ENCODE measurements at places on chromosomes 5 and 9.

GRCh38 chr5:118293378-118293777 lies 695.0 kb downstream of the DTWD2 start:
- H3K36me3 ChIP-seq: no peaks in the 10 kb centered on the region
- H3K4me3 ChIP-seq: no peak overlapping the region
- no peak for DNase-seq
- H3K27me3 ChIP-seq: no peaks in the 10 kb centered on the region

- H3K27me3 ChIP-seq: no peaks in the 10 kb centered on the region
- DNase-seq: peak; percentile 4
- H3K36me3 ChIP-seq: no peaks in the 10 kb centered on the region
- H3K4me1 ChIP-seq: no peaks in the 10 kb centered on the region
These were observed 581.0 kb upstream of the RORB start for GRCh38 chr9:73916016-73916673.

GRCh38 chr5:119629339-119629738 lies at the start of gene FAM170A:
TSS of gene FAM170A (plus strand) at chr5:119629558. CDS start at chr5:119629769, 211 bp downstream.
- DNase-seq: no peak
- no peak within 1 kb of the TSS for H3K4me3 ChIP-seq
- no peaks in the 10 kb centered on the region for H3K36me3 ChIP-seq
- no peaks in the 10 kb centered on the region for H3K4me1 ChIP-seq

DNA sequence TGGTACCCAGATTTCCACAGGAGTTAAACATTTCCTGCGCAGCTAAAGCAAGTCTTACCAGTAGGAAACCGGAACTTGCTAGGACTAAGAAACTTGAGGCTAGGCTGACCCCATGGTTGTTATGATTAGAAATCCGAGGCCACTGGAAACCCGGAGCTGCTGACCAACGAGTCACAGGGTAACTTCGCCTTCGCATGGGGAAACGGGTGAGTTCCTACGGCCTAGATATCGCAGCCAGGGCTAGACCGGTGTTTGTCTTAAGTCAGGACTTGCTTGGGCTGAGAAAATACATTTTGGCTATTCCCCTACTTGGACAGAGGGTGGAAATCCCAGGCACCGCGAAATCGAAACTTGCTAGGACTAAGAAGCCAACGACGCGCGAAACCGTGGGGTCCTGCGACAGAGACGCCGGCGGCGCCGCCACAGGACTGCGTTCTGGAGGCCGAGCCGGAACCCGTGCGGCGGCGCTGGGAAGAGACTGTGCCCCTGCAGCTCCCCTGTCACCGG lies 1.6 kb upstream of the ANXA2R start:
- peaks cover 76% of the 10 kb centered on the region for H3K27me3 ChIP-seq
- DNase-seq: peak; percentile 73
- H3K4me1 ChIP-seq: peaks cover 9% of the 10 kb centered on the region
- no peaks in the 10 kb centered on the region for H3K36me3 ChIP-seq
- H3K4me3 ChIP-seq: peak overlapping the region; percentile 66

GRCh38 chr5:24732184-24732583 lies 87.4 kb upstream of the CDH10 start:
- H3K36me3 ChIP-seq: no peaks in the 10 kb centered on the region
- no peaks in the 10 kb centered on the region for H3K27me3 ChIP-seq
- H3K27ac ChIP-seq: no peak overlapping the region
- no peak overlapping the region for H3K4me3 ChIP-seq
- no peak for DNase-seq

DNA sequence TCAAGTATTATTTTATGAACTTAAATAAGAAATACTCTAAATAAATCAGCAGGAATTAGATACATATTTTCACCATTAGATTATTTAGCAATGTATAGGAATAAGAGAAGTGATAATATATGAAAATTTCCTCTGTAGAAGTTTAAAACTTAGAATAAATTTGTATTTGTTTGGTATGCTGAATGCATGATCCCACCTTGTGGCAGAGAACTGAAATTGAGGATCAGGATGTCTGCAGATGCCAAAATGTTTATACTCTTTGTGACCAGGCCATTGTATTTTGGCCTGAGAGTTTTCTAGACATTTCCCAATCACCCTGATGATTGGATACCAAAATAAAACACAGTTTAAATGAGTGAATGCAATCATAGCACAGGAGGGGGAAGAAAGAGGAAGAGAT lies 6.3 kb downstream of the TYRP1 start:
- H3K4me3 ChIP-seq: no peak overlapping the region
- DNase-seq: no peak
- H3K36me3 ChIP-seq: no peaks in the 10 kb centered on the region
- no peaks in the 10 kb centered on the region for H3K27me3 ChIP-seq

DNA sequence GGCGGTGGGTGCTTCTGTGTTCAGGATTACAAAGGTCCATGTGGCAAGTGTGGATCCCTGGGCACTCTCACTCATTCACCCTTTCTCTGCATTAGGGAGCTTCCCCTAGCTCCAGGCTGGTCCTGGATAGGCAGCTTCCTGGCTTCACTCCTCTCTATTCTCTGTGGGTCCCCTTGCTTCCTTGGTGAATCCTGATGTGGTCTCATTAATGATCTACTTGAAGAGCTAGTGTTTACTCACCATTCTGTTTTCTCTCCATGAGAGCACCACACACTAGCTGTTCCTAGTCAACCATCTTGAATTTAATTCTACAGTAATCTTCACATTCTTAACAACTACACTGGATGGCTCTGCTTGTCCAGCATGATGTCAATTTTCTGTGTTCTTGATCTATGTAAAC lies 90.0 kb upstream of the PLPPR1 start:
- no peak overlapping the region for H3K27ac ChIP-seq
- no peaks in the 10 kb centered on the region for H3K4me1 ChIP-seq
- no peaks in the 10 kb centered on the region for H3K36me3 ChIP-seq
- DNase-seq: no peak
- H3K27me3 ChIP-seq: no peaks in the 10 kb centered on the region

- H3K4me1 ChIP-seq: no peaks in the 10 kb centered on the region
- no peaks in the 10 kb centered on the region for H3K27me3 ChIP-seq
- H3K36me3 ChIP-seq: no peaks in the 10 kb centered on the region
- H3K4me3 ChIP-seq: no peak overlapping the region
- H3K27ac ChIP-seq: no peak overlapping the region
- DNase-seq: peak; percentile 35
These were observed 57.0 kb downstream of the C9orf153 start for GRCh38 chr9:86202338-86202882.

DNA sequence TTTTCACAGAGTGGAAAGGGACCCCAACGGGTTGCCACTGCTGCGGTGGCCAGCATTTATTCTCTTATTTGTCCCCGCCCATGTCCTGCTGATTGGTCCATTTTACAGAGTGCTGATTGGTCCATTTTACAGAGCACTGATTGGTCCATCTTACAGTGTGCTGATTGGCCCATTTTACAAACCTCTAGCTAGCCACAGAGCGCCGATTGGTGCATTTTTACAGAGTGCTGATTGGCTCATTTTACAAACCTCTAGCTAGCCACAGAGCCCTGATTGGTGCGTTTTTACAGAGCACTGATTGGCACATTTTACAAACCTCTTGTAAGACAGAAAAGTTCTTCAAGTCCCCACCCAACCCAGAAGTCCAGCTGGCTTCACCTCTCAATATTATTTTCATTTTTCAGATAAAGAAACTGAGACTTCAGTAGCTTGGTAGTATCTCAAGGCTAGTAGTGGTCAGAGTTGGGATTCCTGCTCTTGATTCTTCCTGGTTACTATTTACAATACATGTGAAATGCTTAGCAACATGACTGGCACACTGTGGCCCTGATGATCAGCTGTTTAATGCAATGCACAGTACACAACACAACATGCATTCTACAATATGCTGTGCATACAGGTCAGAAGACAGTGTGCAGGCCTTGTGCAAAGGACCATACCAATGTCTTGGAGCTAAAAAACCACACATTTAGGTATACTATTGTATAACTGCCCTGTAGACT lies 63.6 kb upstream of the BOD1 start:
- H3K4me3 ChIP-seq: no peak overlapping the region
- no peaks in the 10 kb centered on the region for H3K27me3 ChIP-seq
- peak; percentile 16 for DNase-seq

DNA sequence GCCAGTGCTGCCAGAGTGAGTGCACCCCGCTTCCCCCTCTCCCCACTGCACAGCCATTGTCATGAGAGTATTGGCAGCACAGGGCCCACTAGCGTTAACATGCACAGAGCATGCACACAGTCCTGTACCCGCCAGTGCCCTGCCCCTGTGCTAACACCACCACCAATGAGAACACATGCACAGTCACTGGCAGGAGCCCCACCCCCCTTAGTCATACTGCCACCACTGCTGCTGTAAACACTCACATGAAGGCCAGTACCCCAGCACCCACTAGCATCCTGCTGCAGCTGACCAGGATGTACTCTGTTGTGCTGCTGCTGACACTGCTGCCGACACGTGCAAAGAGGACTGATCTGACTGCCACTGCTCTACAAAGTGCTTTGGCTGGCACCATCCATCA lies 19.5 kb upstream of the RANBP6 start:
- H3K4me1 ChIP-seq: no peaks in the 10 kb centered on the region
- H3K27ac ChIP-seq: no peak overlapping the region
- H3K4me3 ChIP-seq: no peak overlapping the region
- H3K36me3 ChIP-seq: no peaks in the 10 kb centered on the region
- H3K27me3 ChIP-seq: no peaks in the 10 kb centered on the region

- H3K27ac ChIP-seq: no peak overlapping the region
- no peaks in the 10 kb centered on the region for H3K36me3 ChIP-seq
- no peak overlapping the region for H3K4me3 ChIP-seq
- no peaks in the 10 kb centered on the region for H3K4me1 ChIP-seq
- H3K27me3 ChIP-seq: no peaks in the 10 kb centered on the region
These were observed 233.4 kb upstream of the KLF4 start for GRCh38 chr9:107723015-107723414.

- DNase-seq: no peak
- H3K27ac ChIP-seq: no peak overlapping the region
- H3K36me3 ChIP-seq: no peaks in the 10 kb centered on the region
- H3K27me3 ChIP-seq: no peaks in the 10 kb centered on the region
- H3K4me1 ChIP-seq: no peaks in the 10 kb centered on the region
- H3K4me3 ChIP-seq: no peak overlapping the region
These were observed 701.7 kb downstream of the SEMA5A start for GRCh38 chr5:8844206-8844605.

DNA sequence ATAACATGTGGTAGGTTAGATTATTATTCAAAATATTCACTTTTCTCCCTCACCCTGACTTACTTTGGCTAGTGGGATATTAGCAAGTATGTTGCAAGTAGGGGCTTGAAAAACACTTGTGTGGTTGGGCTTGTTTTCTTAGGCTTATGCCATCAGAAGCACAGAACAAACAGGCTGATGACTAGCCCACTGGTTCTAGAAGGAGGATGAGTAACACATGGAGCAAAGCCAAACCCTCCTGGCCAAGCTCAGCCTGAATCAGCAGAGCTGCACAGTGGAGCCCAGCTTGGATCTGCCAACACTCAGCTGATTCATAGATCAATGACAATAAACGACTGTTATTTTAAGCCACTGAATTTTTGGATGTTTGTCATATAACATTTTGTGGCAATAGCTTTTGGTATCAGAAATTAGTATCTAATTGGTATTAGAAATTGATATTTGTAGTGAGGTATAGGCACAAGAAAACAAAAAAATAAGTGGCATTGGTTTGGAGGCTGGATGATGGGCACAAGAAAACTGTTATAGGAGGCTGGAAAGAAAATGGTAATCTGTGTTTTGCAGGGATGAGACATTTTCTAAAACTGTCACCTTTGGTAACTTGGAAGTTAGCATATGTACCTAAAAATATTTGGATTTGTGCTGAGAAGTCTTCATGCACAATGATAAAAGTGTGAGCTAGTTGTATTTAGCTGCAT lies 46.1 kb upstream of the ZBED3 start:
- H3K4me1 ChIP-seq: no peaks in the 10 kb centered on the region
- DNase-seq: peak; percentile 46
- no peak overlapping the region for H3K27ac ChIP-seq

- peak overlapping the region; percentile 9 for H3K27ac ChIP-seq
- no peaks in the 10 kb centered on the region for H3K27me3 ChIP-seq
- H3K36me3 ChIP-seq: no peaks in the 10 kb centered on the region
These were observed 16.0 kb downstream of the CXXC5 start for GRCh38 chr5:139664086-139664693.

GRCh38 chr5:122478741-122479442 lies 166.9 kb downstream of the SNCAIP start:
- no peak overlapping the region for H3K27ac ChIP-seq
- H3K27me3 ChIP-seq: no peaks in the 10 kb centered on the region
- H3K4me3 ChIP-seq: no peak overlapping the region
- H3K4me1 ChIP-seq: no peaks in the 10 kb centered on the region
- H3K36me3 ChIP-seq: no peaks in the 10 kb centered on the region

DNA sequence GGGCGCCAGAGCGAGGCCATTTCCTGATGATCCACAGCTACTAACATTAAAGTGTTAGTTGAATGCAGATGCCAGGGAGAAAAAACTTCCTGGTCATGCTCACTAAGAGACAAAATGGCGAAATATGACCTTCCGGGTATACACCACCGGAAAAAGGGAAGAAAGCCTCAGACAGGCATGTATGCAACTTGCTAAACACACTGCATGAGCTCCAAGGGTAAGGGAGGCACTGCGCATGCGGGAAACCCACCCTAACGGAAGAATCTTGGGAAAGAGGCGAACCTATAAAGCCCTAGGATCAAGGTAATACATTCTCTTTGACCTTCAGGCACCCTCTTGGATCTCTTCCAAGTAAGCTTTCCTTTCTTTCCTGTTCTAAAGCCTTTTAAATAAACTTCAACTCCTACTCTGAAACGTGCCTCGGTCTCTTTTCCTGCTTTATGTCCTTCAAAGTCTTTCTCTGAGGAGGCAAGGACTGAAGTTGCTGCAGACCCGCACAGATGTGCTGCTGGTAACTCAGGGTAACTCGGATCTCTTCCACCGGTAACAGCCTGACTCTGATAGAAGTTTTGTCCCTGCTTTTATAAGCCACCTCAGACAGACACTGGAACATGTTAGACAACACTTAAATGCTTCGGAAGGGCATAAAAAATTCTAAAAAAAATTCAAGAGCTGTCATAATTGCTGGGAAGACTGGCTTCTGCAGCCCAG lies 64.9 kb downstream of the DTWD2 start:
- H3K27me3 ChIP-seq: no peaks in the 10 kb centered on the region
- H3K36me3 ChIP-seq: peaks cover 1% of the 10 kb centered on the region
- H3K27ac ChIP-seq: no peak overlapping the region
- H3K4me3 ChIP-seq: no peak overlapping the region
- H3K4me1 ChIP-seq: no peaks in the 10 kb centered on the region

GRCh38 chr5:154038261-154038706 lies 426 bp downstream of the FAM114A2 start:
- H3K4me3 ChIP-seq: peak overlapping the region; percentile 76
- H3K4me1 ChIP-seq: peaks cover 22% of the 10 kb centered on the region
- H3K36me3 ChIP-seq: no peaks in the 10 kb centered on the region
- DNase-seq: no peak

- peaks cover 16% of the 10 kb centered on the region for H3K4me1 ChIP-seq
- no peak overlapping the region for H3K4me3 ChIP-seq
- peaks cover under 1% of the 10 kb centered on the region for H3K36me3 ChIP-seq
These were observed 1.2 kb upstream of the GRK6 start for GRCh38 chr5:177425196-177425800.

- DNase-seq: no peak
- no peaks in the 10 kb centered on the region for H3K36me3 ChIP-seq
- no peaks in the 10 kb centered on the region for H3K27me3 ChIP-seq
- H3K4me3 ChIP-seq: no peak overlapping the region
These were observed 113.0 kb downstream of the BASP1 start for GRCh38 chr5:17330386-17330785.

GRCh38 chr5:175457466-175457865 lies 13.5 kb upstream of the DRD1 start:
- H3K27ac ChIP-seq: no peak overlapping the region
- peaks cover 10% of the 10 kb centered on the region for H3K27me3 ChIP-seq
- H3K36me3 ChIP-seq: no peaks in the 10 kb centered on the region
- no peak overlapping the region for H3K4me3 ChIP-seq
- no peaks in the 10 kb centered on the region for H3K4me1 ChIP-seq

- no peak for DNase-seq
- H3K36me3 ChIP-seq: no peaks in the 10 kb centered on the region
- no peaks in the 10 kb centered on the region for H3K27me3 ChIP-seq
- no peak overlapping the region for H3K27ac ChIP-seq
- H3K4me3 ChIP-seq: no peak overlapping the region
These were observed 28.0 kb upstream of the ENHO start for GRCh38 chr9:34550681-34551270.
